ENCODE measurements at places on chromosomes 5 and 9.

- DNase-seq, result no peak
Observed at GRCh38 chr5:5645198-5645597, 222.7 kb downstream of the ICE1 start.

DNA sequence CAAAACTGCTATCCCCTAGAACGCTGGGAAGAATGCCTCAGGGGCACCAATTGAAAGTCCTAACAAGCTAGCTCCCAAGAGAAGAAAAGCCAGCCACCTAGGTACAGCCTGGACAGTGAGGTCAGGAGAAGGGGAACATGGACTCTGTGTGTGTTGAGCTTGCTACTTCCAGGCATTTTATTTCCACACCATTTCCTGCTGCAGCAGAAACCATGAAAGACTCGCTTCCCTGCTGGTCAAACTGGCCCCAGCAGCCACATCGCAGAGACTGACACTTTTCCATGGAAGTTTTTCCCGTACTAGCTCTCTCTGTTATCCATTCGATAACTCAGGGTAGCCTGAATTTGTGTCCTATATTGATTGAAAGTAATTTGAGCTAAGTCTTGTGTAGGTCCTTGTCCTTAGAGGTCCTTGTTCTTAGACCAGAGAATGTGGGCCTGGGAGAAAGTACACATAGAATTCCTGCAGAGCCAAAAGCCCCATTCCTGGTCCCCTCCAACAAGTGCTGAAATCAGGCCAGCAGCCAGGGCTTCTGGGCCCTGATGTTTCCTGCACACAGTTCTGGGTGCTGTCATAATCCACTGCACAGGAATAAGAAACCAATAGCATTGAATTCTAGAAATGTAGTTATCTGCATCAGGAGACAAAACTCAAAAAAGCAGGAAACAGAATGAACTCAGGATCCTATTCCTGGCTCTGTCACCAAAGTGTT lies 96.6 kb downstream of the BRINP1 start:
- DNase-seq, result no peak

DNA sequence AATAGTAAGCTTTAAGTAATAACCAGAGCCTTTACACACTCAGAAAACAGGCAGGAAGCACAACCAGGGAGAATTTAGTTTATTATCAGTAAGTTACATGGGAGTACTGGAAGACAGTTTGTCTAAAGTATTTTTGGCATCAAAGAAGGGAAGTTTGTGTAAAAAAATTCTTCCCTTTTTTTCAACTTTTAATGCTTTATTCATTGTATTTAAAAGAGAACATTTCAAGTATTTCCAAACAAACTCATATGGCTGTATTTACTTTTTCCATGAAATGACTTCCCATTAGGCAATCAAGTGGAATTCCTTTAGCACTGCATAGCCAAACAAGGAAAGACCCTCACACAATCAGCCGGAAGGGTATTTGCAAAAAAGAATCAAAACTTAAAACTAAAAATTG lies 26.7 kb downstream of the RNF145 start:
- no peak for DNase-seq

GRCh38 chr9:136615631-136616306 lies 46.9 kb upstream of the EGFL7 start:
- peak; percentile 16 for DNase-seq

GRCh38 chr5:143152445-143152844 lies 251.0 kb downstream of the NR3C1 start:
- DNase-seq, result no peak

GRCh38 chr5:66810848-66811261 lies 214.7 kb downstream of the MAST4 start:
- DNase-seq, result no peak

DNA sequence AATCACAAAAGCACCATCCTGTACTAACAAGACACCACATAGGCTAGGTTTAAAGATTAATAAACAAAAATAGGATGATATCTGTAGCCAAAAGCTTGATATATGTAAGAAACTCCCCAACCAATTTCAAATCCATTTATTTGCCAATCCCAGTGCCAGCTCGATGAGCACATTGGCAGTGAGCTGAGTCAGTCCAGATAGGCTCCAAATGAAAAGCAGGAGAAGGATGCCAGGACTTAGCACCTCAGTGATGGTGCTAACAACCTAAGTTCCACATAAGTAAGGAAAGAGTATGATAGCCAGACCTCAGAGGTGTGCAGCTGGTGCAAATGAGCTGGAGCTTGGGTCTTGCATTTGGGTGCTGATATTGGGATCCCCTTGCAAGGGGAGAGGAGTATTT lies 158.1 kb downstream of the SIL1 start:
- DNase-seq, result no peak

GRCh38 chr5:85843535-85843934 lies 774.2 kb upstream of the COX7C start:
- DNase-seq, result no peak

- DNase-seq, result no peak
Observed at GRCh38 chr9:129442803-129443511, 177.9 kb downstream of the C9orf50 start.

DNA sequence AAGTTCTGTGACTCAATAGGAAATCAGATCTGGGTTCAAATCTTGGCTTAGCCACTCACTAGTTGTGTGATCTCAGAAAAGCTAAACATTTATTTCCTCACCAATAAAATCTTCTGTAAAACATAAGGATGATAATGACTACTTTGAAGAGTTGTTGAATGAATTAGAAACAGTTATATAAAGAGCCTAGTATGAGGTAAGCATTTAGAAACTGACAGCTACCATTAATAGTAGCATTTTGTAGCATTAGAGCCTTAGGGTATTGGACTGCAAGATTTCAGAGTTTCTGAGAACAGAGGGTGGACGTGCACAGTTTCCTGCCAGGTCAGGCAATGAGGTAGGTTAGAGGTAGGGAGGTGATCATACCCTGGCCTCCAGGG lies 293.2 kb downstream of the CWC27 start:
- DNase-seq, result no peak

- no peak for DNase-seq
Observed at GRCh38 chr5:108579236-108579635, 168.5 kb upstream of the FER start.

GRCh38 chr9:9920425-9921060 lies 692.3 kb downstream of the PTPRD start:
- DNase-seq, result no peak

GRCh38 chr5:154756009-154756867 lies 1.1 kb downstream of the LARP1 start:
- no peak for DNase-seq

GRCh38 chr5:139481580-139482049 lies 943 bp downstream of the STING1 start:
- peak; percentile 34 for DNase-seq

GRCh38 chr5:60630836-60631235 lies 69.1 kb downstream of the DEPDC1B start:
- no peak for DNase-seq

GRCh38 chr5:141713616-141714309 lies 31.7 kb upstream of the ARAP3 start:
- no peak for DNase-seq

GRCh38 chr5:116451066-116451465 lies 123.6 kb downstream of the SEMA6A start:
- DNase-seq, result no peak

DNA sequence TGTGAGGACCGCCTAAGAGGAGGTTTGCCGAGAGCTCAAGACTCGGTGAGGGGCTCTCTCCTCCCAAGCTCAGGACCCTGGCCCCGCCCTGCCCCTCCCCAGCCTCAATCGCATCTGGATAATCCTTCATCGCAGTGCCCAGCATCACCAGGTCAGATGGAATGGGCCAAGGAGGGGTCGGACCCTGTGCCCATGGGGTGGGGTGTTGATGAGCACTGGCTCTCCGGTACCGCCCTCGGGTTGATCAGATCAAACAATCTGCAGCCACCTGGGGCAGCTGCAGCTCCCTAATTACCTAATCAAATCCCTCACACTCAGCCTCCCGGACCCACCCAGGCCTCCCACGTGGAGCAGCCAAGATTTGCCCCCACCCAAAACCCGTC lies 24.4 kb upstream of the TDRD7 start:
- no peak for DNase-seq

GRCh38 chr5:134453016-134453415 lies 41.3 kb upstream of the CDKN2AIPNL start:
- no peak for DNase-seq

GRCh38 chr5:31382051-31382878 lies 149.6 kb downstream of the DROSHA start:
- no peak for DNase-seq

GRCh38 chr9:95783426-95783975 lies 92.0 kb upstream of the ERCC6L2 start:
- peak; percentile 84 for DNase-seq

DNA sequence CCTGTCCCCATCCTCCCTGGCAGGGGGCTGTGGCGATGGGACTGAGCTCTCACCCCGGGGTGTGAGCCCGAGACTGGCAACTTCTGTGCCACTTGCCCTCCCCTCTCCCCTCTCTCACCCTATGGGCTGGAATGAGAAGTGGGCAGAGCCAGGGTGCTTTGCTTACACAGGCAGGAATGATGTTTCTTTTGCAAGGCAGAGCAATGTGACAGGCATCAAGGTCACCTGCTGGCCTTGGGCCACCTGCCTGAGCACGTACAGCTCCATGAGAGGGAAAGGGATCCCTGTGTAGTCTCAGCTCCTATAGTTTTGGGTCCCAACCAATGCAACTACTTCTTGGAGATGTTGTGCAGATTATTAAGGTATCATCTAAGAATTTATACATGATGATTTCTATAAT lies 252.8 kb upstream of the DAP start:
- DNase-seq, result no peak

- DNase-seq, result no peak
Observed at GRCh38 chr9:131098391-131099101, 2.2 kb downstream of the AIF1L start.

DNA sequence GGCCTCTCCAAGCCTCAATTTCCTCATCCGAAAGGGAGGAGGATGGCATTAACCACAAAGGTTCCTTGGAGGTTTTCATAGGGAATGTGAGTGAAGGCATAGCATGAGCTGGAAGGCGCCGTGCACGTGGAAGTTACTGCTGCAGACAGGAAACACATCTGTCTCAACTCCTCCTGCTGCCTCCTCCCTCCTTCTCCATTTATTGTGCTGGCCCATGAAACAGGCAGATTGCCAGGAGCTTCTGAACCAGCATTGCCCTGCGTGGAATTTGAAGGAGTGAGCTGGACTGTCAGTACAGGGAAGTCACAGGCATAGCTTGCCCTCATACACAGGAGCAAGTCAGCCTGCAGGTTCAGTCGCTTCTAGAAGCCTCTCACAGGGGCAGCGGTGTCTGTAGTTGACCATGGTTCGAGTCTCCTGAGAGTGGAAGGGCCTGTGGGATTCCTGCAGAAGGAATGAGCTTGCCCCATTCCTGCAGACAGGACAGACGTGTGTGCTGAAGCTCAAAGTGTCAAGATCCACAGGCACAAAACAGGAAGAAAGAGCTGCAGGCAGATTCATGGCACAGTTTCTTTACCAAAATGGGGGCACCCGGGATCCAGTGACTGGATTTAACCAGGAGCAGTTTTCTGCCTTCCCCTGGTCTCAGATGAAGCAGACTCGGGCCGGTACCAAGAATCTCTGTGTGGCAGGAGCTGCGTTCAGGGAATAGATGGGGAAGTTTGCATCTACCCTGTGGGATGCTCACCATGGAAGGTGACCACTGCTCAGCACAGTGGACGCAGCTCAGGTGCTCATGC lies 48.7 kb upstream of the CTSL start:
- no peak for DNase-seq

DNA sequence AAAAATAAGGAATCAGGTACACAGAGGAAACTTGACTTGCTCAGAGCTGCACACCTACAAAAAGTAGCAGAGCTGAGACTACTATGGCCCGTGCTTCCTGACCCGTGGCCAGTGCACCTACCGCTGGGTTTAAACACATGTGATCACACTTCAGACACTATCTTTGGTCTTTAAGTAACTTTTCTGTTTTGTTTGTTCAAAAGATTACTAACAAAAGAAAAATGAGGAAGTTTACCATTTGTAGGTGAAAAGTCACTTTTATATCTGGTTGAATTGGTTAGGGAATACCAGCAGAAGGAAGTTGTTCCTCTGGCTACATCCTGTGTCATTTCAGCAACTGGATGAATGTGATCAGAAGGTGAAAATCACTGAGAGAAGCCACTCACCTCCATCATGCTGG lies 6.5 kb upstream of the SYK start:
- DNase-seq, result no peak

DNA sequence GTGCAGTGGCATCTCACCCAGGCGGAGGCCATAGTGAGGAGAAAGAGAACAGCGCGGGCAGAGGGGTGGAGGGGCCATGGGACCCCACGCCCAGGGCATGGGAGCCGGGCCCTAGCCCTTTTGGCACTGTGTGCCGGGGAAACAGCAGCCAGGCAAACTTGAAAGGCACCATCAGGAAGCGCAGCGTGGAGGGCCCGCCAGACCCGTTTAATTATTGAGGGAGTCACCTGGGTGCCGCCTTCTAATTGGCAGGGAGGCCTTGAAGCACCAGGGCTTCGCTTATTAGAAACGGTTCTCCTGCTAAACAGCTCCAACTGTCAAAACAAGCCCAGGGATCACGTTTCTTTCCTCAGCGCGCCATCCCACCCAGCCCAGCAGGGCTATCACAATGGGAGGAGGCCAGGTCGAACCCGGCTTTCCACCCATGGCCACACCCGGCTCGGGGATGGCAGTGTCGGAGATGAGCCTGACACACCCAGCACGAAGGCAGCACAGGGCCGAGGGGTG lies 104.6 kb upstream of the SARDH start:
- no peak for DNase-seq

DNA sequence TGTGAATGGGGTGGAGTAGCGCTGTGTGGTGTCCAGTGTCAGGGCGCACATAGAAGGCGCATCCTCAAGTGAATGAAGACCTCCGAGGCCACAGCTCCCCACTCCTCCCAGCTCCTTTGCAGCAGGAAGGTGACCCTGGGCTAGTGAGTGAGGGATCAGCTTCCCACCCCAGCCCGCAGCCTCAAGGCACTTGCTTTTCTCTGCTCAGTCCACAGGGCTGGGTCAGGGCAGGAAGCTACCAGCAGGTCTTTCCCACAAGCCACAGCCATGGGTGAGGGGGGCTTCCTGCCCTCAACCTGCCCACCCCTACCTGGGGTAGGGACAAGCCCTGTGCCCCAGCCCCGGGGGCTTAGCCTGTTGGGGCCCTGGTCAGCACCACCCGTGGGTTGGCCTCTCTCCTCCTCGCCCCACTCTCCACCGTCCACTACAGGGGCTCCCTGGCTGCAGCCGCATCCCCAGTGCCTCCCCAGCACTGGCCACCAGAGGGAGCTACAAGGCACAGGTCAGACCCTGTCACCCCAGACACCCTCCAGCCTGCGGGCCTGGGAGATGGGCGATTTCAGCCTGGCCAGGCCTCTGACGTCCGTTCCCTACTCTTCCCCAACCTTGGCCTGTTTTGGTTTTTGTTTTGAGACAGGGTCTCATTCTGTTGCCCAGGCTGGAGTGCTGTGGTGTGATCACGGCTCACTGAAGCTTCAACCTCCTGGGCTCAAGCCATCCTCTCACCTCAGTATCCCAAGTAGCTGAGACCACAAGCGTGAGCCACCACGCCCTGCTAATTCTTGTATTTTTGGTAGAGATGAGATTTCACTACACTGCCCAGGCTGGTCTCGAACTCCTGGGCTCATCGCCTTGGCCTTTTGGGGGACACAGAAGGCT lies 1.3 kb upstream of the ABCA2 start:
- peak; percentile 51 for DNase-seq

GRCh38 chr5:38115318-38115827 lies 143.0 kb upstream of the EGFLAM start:
- DNase-seq, result no peak

- DNase-seq, result peak; percentile 32
Observed at GRCh38 chr9:127505396-127506116, 54.2 kb downstream of the LRSAM1 start.

- no peak for DNase-seq
Observed at GRCh38 chr5:116861097-116861496, 286.5 kb upstream of the SEMA6A start.

Data from fibroblast of mammary gland (primary cell).